Stimulated activated CD4-positive, alpha-beta T cell treated with anti-CD3 and anti-CD28 coated beads, Interleukin-1b, Interleukin-23, amount 100 ng/mL, for 24 hours (primary cell): ENCODE measurements at places on chromosomes 13 and 19.

GRCh38 chr19:8334458-8335342, 8.4 kb downstream of the KANK3 start:
- DNase-seq: no peak

DNA sequence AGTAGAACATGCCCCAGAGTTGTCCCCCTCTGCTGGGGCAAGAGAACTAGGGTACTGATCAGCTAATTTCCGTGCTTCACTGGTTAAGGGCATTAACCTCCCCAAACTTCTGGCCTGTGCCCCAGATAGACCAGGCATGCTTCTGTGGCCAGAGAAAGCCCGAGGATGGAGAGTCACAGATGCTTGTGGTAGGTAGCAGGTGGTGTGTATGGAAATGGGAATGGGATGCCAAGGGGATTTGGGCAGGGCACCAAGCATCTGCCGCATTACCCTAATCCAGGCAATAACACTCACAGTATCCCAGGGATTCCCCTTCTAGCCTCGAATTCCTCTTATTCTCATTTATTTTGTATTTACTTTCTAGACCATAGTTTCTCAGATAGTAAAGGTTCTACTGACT, 124.8 kb upstream of the KLF12 start:
- no peak for DNase-seq

- no peak for DNase-seq
These were observed 147.7 kb upstream of the TRPC4 start for GRCh38 chr13:38017320-38017719.

DNA sequence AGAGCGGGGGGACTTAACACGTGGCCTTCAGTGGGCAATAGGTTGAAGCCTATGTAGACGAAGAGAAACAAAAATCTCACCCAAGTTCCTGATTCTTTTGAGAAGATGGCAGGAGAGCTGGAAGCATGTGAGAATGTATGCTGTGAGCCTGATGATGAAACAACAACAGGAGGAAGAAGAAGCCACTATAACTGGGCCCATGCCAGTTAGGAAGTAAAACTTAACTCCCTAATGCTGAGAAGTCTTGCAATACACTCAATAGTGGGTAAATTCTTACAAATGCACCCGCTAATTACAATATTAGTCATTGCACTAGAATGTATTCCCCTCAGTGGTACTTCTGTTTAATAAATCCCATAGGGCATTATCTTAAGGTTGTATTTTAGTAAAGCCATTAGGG, 9.1 kb downstream of the PCDH17 start:
- no peak for DNase-seq

GRCh38 chr19:49749771-49750170, 13.3 kb downstream of the TSKS start:
- no peak for DNase-seq

- DNase-seq: peak; percentile 79
These were observed at the start of gene ZNF428 for GRCh38 chr19:43619262-43620060. ZNF428 (minus strand) TSS chr19:43619629; CDS start chr19:43614304, 5,325 bp downstream.

GRCh38 chr19:14772467-14772866, 5.9 kb downstream of the ADGRE2 start:
- DNase-seq: no peak

DNA sequence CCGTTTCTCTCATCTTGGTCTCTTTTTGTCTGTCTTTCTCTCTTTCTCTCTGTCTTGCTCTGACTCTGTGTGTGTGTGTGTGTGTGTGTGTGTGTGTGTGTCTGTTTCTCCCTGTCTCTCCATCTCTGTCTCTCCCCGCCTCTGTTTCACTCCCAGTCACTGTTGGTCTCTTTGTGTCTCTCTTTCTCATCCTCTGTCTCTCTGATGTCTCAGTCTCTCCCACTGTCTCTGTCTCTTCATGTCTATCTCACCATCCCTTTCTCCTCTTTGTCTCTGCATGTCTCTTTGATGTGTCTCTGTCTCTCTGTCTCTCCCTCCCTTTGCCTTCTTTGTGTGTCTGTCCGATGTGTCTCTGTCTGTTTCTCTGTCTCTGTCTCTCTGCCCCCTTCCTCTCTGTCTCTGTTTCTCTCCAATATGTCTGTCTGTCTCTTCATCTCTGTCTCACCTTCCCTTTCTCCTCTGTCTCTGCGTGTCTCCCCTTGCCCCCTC, 2.5 kb downstream of the NFIC start:
- no peak for DNase-seq

DNA sequence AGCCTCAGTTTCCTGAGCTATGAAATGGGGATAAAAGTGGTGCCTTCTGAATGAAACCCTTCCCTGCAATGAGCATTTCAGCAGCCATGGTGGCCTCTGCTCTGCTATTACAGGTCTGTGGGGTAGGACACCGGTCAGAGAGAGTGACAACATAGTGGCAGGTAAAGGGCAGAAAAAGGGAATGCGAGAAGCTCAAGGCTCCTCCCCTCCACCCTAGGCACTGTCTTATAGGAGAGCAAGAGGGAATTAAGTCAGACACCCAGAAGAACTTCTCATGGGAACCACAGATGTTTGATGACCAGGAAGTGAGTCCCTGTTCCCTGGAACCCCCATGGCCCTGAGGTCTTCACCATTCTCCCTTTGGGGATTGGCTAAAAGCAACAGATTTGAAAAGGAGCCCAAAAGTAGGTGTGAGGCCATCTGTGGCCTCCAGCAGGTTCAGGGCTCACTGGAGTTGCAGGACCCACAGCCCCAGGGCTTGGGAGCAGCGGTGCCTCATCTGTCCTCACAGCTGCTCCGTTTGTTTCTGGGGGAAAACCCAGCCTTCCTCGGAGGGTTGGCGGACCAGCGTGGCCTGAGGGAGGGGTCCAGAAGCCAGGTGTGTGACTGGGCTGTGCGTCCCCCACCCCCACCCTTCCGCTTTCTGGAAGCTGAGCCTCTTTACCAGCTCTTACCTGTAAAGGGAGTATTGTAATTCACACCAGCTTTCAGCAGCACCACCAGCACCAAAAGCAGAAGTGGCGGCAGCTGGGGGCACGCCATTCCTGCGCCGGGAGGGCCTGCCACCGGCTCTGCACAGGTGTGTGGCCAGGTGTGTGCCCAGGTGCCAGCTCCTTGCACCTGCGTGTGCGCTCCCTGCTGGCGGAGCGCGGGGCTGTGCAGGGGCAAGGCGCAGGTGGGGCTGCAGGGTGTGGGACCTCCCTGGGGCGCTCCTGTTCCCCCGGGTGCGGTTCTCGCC, 19.4 kb downstream of the IQCN start:
- no peak for DNase-seq

DNA sequence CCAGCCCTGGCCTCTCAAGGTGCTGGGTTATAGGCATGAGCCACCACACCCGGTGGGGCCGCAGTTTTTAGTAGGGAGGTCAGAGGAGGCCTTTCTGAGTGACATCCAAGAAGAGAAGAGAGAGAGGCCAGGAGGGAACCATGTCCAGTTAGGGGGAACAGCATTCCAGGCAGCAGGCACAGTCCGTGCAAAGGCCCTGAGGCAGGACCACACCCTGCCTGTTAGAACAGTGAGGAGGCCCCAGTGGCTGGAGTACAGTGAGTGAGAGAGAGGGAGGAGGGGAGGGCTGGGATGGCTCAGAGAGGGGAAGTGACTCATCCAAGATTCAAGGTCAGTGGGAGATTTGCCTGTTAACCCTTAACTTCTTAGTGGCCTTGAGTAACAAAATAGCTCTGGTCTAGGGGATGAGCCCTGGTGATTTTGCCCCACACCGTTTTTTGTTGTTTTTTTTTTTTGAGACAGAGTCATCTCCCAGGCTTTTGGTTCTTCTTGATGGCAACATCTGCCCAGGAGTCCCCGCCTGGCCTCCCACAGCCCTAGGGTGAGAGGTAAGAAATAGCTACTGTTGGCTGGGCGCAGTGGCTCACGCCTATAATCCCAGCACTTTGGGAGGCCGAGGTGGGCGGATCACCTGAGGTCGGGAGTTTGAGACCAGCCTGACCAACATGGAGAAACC, 2.7 kb upstream of the PLIN3 start:
- DNase-seq: peak; percentile 27

GRCh38 chr19:575527-576506, 3.4 kb downstream of the BSG start:
- no peak for DNase-seq

- no peak for DNase-seq
These were observed 11.1 kb downstream of the REXO1 start for GRCh38 chr19:1837222-1837565.

- DNase-seq: no peak
These were observed 90.4 kb downstream of the PCCA start for GRCh38 chr13:100179276-100179675.

DNA sequence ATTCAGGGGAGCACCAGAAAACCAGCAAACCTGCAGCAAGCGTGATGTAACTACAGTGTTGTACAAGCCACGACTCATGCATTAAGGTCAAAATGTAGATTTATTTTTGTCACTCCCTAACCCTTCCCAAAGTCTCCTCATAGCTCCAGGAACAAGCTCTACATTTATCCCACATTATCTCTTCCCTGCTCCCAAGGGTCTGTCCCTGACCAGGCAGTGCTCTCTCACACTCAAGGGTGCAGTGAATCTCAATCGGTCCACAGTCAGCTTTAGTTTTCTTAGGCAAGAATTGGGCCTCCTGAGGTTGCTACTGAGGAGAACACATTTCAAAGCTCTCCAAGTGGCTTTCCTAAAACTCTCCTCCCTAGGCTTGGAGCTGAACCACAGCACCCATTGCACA, 219.4 kb downstream of the NHLRC3 start:
- DNase-seq: no peak

DNA sequence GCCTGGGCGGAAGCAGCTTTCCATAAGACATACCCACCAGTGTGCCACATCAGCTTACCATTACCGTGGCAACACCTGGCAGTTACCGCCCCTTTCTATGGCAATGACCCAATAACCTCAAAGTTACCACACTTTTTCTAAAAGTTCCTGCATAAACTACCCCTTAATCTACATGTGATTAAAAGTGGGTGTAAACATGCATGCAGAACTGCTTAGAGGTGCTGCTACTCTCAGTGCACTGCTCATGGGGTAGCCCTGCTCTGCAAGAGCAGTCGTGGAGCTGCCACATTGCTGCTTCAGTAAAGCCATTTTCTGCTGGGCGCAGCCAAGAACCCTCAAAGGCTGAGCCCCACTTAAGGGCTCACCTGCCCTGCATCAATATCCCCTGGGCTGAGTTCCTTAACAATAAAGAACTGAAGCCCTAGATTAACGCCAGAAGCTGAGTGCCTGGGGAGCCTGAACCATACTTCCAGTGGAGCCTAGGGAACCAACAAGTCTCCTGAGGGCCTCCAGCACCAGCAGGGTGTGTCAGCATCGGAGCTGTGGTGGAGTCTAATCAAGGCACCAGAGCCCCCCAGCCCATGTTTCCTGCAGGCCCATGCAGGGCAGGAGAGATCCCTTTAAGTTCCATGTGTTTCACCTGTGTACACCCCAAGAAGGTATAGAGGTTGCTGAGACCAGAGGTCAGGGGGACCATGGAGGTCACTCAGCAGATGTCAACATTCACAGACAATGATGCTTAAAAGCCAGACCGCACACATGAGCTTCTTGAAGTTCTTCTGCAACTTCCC, 1198.1 kb downstream of the UQCRFS1 start:
- DNase-seq: no peak

- no peak for DNase-seq
These were observed 402.2 kb upstream of the ZNF507 start for GRCh38 chr19:31943191-31943661.

DNA sequence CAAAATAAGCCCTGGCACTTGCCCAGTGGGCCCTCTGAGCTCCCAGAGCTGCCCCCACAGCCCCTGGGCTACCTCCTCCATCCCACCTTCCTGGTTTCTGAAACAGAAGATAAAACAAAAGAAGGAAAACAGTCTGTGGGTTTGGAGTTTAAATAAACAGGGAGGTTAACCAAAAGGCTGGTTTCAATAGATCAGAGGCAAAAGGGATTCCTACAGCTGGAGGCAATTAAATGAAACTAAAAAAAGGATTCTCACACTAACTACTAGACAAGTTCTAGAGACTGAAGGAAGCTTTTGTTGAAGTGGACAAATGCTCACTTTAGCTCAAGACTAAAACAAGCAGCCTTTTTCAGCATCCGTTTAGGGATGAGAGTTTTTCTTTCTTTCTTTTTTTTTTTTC, 569.8 kb downstream of the FGF9 start:
- no peak for DNase-seq

DNA sequence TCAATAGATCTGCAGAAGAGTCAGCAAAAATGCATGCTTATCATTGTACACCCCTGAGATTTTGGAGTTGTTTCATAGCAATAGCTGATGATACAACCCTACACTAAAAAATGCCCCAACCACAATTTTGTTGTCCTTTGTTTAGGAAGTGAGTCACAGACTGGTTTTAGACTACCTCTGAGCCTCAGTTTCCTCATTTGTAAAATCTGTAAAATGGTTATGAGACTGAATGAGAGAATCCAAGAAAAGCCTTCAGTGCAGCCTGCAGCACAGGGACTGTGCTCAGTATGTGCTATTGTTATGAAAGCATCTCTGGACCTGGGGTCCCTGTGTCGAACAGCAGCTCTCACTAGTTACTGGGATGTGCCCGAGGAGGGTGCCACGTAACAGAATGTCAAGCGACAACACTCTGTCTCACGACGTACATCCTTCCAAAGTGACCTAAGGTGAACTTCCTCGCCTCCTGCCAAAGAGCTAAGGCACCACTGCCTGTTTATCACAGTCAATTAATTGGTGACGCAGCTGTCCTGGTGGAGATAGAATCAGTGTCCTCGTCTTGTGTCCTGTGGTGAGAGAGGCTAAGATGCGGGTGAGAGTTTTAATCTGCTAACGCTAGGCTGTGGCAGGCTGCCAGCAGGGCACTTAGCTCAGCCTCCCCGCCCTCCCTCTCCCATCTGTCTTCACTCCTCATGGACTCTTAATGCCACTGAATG, 18.1 kb downstream of the DHRS12 start:
- no peak for DNase-seq

GRCh38 chr19:43438291-43439031, 23.8 kb downstream of the TEX101 start:
- no peak for DNase-seq

- no peak for DNase-seq
These were observed 4.9 kb upstream of the ERCC1 start for GRCh38 chr19:45428384-45429231.

DNA sequence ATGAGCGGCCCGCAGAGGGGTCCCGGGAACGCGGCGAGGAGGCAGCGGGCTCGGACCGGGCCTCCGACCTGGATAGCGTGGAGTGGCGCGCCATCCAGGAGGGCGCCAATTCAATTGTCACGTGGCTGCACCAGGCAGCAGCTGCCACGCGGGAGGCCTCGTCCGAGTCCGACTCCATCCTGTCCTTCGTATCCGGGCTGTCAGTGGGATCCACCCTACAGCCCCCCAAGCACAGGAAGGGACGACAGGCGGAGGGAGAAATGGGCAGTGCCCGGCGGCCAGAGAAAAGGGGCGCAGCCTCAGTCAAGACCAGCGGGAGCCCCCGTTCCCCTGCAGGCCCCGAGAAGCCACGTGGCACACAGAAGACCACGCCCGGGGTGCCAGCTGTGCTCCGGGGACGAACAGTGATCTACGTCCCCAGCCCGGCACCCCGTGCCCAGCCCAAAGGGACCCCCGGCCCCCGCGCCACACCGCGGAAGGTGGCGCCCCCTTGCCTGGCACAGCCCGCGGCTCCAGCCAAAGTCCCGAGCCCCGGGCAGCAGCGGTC, 10.7 kb downstream of the C19orf25 start:
- DNase-seq: no peak
